ENCODE measurements at places on chromosomes 3 and 15.
A peak's percentile ranks its signal among the peaks of the same experiment; 100 is the strongest.

GRCh38 chr15:94576889-94577533, 345.6 kb downstream of the MCTP2 start:
- DNase-seq: no peak

DNA sequence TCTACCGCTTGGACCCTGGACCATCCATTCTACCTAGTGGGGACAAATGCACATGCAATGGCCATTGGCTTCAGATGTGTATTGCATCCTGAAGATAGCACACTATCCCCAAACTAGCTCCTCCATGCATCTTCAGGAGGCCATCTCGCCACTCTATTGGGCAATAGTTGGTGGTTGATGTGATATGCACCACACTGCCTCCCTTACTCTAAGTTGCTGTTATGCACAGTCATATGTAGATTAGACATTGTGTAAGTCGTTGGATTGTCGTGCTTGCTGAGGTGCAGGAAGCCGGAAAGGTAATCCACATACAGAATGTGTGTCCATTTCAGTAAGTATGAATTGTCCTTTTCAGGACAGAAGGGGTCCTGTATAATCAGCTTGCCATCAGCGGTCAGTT, 26.7 kb upstream of the PLA2G4D start:
- DNase-seq: no peak

- DNase-seq: no peak
These were observed 47.6 kb upstream of the ST8SIA2 start for GRCh38 chr15:92346063-92346462.

DNA sequence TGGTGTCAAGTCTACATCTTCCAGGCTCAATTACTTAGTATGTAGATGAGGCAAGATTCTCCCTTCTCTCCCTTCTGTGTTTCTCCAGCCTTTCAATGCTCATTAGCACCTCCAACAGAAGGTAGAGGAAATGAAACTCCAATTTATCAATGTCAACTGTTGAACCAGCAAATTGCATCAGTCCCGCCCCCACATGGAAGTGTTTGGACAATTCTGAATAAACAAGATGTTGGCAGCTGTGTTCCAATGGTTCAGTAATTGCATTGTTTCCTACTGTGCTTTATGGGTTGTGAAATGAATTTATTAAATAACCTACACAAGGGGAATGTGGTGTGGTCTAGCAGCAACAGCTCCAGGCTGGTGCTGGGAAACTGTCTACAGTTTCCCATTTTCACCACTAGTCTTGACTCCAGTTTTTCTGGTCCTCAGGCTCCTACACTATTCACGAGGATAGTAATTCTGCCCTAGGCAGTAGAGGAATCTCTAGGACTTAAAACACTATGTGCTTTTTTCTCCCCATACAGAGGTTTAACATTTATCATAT, 91.9 kb downstream of the MB21D2 start:
- DNase-seq: no peak

GRCh38 chr3:72821161-72821781, 27.0 kb downstream of the SHQ1 start:
- no peak for DNase-seq

DNA sequence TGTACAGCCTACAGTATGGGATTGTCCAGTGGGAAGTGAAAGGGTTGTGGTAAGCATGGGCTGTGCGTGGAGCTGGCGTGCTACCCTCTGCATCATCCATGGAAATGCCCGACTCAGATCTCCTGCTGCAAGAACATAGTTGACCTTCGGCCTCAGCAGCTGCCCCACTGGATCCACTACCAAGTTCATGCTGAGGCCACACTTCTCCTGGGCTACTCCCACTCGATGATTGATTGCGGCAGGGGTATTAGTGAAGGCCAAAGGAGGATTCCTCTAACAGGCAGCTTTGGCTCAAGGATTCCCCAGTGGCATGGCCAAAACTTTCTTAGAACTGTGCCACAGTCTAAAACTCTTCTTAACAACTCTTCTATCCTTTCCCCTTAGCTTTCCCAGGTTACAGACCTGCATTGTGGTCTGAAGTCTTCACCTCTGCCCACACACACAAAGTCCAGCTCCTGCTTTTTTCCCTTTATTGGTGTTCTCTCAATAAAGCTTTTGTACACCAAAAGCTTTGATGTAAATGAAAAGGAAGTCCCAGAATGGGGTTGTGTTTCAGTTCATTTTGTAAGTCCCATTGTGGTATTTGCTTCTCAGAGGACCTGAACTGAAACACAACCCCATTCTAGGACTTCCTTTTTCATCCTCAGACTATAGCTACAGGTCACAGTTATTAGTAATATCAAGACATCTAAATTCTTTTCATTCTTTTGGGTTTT, 4.9 kb upstream of the TBC1D5 start:
- no peak for DNase-seq

GRCh38 chr3:130395331-130395730, 49.9 kb downstream of the COL6A5 start:
- no peak for DNase-seq

- peak; percentile 21 for DNase-seq
These were observed 46.2 kb downstream of the PTH1R start for GRCh38 chr3:46923559-46924350.

DNA sequence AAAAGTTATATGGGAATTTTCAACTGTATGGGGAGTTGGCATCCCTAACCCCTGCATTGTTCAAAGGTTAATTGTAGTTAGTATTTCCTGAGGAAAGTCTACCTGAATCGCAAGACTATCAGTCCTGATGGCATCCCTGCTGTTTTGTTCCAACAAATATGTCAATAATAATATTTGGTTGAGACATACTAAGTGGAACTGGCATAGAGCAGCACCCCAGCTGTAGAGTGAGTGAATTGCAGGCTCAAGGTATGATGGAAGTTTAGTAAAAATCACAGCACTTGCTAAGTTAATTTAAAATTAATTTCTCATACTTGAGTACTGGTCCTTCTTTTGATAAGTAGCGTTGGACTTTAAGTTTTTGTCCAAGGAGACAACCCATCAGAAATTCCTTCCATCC, 18.0 kb upstream of the COMMD2 start:
- no peak for DNase-seq

GRCh38 chr3:106355873-106356272, 487.1 kb upstream of the CBLB start:
- no peak for DNase-seq

DNA sequence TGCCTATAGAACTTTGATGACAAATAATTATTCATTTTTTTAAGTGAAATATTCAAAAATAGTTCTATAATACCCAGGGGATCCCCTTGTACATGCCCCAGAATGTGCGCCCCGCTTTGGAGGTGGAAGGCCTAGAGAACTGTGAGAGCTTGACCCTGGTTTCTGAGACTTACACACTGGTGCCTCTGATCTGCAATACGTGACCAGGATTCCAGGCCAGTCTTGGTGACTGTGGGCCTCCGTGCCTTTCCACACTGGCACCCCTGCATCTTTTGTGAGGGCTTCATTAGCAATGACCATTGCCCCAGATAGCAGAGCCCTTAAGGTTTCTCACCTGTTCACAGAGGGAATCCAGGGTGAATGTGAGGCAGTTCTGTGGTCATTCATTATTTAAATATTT, 44.0 kb downstream of the CLSTN2 start:
- no peak for DNase-seq

DNA sequence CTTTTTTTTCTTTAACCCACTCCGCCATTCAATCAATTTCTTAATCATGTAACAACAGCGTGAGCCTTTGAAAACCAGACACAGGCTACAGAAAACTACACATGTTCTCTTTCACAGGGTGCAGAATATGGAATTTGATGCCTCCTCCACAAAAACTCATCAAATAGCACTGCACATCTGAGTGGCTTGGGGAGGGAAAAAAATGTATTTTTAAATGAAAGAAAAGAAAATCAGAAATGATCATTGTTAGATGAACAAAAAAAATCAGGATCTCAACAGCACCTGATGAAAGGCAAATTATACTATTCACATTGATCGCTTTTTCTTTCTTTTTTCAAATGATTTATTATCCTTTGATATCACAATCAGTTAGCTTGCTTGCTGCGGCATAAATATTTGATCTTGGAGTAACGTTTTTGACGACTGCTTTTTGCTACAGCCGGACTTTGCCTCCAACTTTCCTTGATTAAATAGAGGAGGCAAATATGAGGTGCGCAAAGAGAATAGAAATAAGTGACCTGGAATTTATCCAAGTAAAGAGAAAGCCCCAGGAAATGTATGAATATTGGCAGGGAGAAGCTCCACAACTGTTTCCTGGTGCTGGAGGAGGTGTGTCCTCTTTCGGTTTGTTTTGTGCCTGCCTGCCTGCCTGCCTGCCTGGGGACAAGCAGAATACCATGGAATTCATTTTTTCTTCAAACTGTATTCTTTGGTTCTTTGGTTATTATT, 63.1 kb downstream of the EDEM1 start:
- DNase-seq: no peak

- DNase-seq: no peak
These were observed 5.3 kb downstream of the MAP2K5 start for GRCh38 chr15:67547836-67548235.

DNA sequence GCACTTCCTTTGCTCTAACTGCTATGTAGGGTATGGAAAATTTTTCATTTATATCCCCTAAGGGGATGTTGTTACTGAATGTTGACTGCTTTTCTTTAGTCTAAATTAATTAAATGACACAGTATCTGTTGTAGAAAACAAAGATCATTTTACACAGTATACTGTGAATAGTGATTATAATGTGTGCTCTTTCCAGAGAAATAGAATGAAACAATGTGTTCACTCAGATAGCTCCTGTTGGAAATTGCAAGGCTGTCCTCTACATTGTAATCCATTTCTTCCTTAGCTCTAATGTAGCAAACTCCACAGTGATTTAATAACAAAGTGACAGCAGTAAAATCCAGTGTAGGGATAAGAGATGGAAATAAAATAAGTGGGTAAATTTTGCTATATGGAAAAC, 159.0 kb upstream of the VEPH1 start:
- DNase-seq: no peak

DNA sequence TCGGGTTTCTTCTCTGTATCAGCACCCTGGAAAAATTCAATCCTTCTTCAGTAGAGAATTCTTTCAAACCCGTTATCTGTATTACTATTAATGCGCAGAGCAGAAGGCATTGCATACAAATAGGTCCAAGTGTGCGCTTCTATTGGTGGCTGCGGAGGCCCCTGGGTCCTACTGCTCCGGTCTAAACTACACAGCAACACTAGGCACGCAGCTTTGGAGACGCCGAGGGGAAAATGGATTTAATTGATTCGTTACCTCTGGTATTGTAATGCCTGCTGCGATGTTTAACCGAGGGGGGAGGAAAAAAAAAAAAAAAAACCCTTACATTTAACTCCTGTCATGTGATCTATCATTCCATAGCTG, at the start of gene ROBO1:
ROBO1 (minus strand) TSS at position 94 of the 363 bp plus-strand sequence.
- no peak for DNase-seq

DNA sequence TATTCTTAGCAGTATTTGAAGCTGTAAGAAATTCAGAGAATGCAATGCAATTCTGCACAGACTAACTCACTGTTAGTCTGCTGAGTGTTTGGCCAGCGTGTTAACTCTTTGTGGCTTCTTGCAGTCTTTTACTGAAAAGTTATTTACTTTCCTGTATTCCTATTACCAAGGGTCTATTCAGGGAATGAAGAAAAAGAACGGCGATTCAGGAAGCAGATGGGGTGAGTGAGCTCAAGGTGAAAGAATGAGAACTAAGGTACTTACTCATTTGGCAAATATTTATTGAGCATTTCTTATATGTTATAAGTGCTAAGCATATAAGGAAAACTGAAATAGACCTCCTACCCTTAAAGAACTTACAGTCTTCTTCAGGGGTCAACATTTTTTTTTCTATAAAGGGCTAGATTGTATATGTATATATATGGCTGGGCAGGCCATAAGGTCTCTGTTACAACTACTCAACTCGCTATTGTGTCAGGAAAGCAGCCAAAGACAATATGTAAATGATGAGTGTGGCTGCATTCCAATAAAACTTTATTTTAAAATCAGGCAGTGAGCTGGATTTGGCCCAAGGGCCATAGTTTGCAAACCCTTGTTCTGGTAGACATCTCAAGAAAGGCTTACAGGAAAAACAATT, 271.9 kb upstream of the GADL1 start:
- no peak for DNase-seq

DNA sequence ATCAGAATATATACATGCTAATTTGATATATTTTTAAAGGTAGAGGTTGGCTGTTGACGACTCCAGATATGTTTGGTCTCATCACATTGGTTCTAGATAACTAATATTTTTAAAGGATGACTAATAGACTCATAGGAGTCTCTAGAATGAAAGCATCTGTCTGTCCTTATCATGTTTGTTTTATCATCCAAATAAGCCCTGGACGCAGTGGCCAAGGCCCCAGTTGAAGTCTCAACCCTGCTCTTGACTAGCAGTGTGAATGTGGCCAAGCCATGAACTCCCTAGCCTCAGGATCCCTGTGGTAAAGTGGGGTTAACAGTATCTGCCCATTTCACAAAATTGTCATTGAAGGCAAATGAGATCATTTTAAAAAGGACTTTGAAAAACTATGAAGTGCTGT, 53.6 kb downstream of the ABHD2 start:
- DNase-seq: no peak

DNA sequence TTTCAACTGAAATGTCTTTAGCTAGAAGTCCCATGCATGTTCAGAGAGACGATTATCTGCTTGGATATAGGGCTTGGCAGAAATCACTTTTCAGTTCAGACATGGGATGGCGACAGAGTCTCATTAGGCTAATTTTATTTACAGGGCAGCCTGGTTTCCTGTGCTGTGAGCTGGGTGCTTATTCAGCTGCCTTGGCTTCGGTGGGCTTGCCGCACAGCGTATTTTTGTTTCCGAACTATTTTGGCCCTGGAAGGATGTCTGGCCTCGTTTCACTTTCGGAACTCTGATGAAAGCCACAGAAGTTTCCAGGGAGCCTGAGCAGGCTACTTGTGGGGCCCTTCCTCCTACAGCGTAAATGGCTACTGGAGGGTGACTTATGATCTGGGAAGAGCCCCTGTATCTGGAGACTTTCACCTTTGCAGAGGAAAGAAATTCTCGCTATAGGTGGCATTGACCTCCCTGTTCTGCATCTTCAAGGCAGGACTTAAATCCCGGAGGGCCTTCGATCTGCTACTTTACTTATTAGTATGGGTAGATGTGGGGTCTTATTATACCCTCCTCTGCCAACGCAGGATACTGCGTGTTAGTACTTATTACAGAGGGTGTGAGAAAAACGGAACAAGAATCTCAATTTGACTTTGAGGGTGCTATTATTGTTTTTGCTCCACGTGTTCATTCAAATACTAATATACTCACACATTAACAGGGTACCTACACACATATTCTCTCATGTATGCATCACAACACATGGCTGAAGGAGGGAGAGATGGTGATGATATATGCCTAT, 364.0 kb upstream of the RBMS3 start:
- DNase-seq: no peak
